ENCODE measurements at places on chromosomes 5 and 9.

DNA sequence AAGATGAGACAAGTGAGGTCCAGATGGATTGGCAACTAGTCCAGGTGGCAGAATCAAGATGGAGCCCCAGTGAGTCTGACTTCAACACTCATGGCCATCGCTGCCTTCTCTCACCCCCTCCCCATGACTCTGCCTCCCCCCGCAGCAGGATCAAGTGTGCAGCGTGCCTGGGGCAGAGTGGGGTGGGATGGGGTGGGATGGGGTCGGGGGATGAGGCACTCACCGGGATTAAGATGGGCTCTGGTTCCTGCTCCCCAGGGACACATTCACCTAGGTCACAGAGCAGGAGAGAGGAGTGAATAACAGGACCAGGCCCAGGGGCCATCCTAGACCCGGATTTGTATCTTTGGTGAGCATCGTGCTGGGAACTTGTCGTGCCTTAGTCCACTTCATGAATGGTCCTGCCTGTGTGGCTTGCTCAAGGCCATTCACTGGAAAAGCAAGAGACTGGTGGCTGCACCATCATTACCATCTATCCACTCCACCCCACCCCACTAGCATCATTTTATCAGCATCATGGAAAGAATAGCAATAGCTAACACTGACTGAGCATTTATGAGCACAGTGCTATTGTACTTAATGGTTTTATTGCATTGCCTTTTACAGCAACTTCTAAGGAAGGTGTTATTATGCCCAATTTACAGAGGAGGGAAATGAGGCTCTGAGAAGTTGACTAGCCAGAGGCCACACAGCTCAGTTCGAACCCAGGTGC lies 8.5 kb downstream of the AMBP start:
- DNase-seq, result no peak

DNA sequence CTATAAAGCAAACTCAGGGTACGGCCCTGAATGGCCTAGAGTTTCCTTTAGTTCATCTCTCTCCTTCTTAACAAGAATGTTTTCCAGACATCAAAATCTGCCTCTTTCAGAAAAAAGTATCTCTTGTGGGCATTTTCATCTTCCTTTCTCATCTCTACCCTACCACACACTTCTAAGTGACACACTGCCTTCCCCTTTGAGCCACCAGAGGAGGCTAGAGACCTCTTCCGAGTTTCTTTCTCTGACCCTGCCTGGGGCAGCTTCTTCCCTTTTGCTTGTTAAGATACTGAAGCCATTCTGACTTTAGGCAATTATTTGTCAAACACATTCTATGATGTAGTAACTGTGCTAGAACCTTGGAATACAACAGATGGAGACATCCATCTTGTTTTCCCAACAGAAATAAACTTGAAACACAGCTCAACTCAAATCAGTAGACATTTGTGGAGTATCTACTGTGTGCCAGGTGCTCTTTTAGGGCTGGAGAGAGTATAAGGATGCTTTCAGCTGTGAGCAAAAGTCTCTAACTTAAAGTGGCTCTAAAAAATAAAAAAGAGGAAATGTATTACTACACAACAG lies 8.6 kb upstream of the SV2C start:
- no peak for DNase-seq

DNA sequence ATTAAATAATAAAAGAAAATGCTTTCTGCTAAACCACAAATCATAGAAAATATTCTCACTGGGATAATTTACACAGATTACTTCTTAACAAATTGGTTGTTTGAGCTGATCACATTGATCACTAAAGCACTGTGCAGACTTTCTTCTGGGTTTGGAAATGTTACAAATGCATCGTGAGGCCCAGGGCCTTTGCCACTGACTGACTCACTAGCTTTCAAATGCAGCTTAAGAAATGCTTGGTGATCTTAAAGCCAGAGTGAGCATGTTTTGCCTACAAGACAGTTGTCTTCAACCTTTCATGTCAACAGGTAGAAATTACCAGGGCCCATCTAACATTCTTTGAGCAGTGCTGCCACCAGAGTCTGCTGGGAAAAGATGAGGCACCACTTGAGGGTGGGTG lies 252.3 kb upstream of the ADRA1B start:
- no peak for DNase-seq

DNA sequence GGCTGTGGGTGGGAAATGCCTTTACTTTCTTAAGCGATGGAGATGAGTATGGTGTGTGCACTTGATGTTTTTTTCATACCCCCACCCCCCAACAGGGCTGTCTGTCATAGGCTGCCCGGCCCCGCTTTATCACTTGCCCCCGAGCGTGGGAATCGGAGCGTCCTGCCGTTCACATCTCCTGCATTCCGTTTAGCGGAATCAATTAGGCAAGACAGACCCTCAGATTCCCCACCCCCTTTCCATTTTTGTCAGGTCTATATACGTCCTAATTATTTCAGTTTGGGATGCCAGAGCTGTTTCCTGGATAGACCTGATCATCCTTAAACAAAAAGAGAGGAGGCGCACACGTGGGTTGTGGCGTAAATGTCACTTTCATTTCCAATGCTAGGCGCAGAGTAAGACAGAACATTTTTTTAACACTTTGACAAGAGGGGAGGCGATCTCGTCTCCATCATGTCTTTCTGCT lies 217.2 kb downstream of the MEF2C start:
- no peak for DNase-seq

DNA sequence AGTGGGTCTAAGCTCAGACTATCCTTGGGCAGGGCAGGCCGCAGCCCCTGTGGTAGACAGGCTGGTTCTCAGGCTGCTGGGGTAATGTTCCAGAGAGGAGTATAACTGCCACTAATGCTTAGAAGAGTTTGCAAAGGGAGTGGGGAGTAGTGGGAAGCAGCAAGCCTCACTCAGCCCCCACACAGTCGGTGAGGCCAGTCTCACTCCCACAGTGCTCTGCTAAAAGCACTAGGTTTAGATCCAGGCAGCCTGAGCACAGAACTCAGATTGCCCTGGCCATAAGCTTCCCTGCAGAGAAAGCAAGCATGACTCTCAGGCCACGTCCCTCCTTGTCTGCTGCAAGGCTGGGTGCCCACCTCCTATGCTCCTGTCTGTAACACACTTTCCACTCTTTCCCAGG lies 69.4 kb upstream of the HCN1 start:
- no peak for DNase-seq

GRCh38 chr9:2630158-2630557 lies 8.6 kb downstream of the VLDLR start:
- no peak for DNase-seq

DNA sequence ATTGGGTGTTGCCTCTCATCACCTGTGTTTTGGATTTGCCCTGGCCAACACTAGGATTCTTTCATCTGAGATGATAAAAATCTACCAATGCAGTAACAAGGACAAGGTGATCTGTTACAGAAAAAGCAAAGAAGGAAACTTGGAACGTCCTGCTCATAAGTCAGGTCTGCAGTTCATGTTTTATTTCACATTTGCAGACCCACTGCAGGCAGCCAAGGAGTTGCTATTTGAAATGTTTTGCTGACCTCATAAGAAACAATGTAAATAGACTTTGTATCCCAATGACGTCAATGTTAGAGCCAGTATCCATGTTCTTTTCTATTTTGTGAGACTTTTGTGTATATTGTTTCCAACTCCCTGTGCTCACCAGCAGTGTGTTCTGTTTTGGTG lies 312.9 kb downstream of the DEPDC1B start:
- no peak for DNase-seq

GRCh38 chr9:87115785-87116184 lies 168.5 kb upstream of the GAS1 start:
- no peak for DNase-seq

GRCh38 chr5:32261198-32261597 lies 51.5 kb downstream of the MTMR12 start:
- DNase-seq, result no peak

GRCh38 chr5:136656811-136657210 lies 291.5 kb upstream of the TRPC7 start:
- no peak for DNase-seq

DNA sequence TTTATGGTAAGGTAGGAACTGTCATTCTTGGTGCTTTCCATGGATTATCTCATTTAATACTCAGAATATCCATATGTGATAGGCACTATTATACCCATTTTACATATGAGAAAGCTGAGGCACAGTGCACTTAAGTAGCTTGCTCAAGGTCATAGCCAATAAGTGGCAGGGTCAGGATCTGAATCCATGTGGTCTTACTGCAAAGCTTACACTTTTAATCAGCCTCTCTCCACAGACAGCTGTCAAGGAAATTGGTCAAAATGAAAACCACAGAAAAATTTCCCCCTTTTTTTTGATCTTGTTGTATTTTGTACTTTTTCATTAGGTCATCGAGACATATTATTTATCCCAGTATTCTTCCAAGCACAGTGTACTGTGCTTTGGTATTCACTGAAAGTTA lies 78.5 kb downstream of the ERCC6L2 start:
- no peak for DNase-seq

- DNase-seq, result no peak
These were observed 587.0 kb upstream of the COX7C start for GRCh38 chr5:86030753-86031152.

GRCh38 chr9:85723215-85723614 lies 18.5 kb downstream of the AGTPBP1 start:
- no peak for DNase-seq

- peak; percentile 92 for DNase-seq
These were observed 52.1 kb downstream of the AQP7 start for GRCh38 chr9:33350310-33350709.

DNA sequence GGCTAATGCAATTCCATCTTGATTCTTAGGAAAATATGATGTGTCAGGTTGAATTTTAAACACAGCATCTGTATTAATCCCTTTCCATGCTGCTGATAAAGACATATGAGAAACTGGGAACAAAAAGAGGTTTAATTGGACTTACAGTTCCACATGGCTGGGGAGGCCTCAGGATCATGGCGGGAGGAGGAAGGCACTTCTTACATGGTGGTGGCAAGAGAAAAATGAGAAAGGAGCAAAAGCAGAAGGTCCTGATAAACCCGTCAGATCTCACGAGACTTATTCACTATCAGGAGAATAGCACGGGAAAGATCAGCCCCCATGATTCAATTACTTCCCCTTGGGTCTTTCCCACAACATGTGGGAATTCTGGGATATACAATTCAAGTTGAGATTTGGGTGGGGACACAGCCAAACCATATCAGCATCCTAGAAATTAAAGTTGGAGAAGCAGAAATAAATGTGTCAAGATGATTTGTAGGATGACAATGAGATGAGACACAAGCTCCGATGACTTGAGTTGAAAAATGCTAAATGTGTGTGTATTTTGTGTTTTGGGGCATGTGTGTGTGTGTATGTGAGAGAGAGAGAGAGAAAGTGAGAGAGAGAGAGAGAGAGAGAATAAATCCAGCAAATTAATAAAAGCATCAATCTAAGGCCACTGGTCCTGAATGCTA lies 48.5 kb upstream of the ANKRD55 start:
- no peak for DNase-seq

All from fibroblast of mammary gland (primary cell).